Forelimb muscle (tissue), 1 donor: ENCODE measurements at places on chromosomes 12 and 14. TPM values are rescaled to one million over a fixed set of nuclear protein-coding genes. Genes with fewer than 3 reads are reported as not detected.
A peak's percentile ranks its signal among the peaks of the same experiment; 100 is the strongest.

- DNase-seq: no peak
Observed at GRCh38 chr12:32273712-32274111, 125.6 kb upstream of the FGD4 start.

GRCh38 chr12:122503147-122503751, 2.5 kb upstream of the ZCCHC8 start:
- no peak for DNase-seq

GRCh38 chr14:93073910-93074769, 41.6 kb downstream of the ITPK1 start:
- DNase-seq: no peak

- no peak for DNase-seq
Observed at GRCh38 chr14:53032838-53033390, 82.1 kb upstream of the FERMT2 start.

DNA sequence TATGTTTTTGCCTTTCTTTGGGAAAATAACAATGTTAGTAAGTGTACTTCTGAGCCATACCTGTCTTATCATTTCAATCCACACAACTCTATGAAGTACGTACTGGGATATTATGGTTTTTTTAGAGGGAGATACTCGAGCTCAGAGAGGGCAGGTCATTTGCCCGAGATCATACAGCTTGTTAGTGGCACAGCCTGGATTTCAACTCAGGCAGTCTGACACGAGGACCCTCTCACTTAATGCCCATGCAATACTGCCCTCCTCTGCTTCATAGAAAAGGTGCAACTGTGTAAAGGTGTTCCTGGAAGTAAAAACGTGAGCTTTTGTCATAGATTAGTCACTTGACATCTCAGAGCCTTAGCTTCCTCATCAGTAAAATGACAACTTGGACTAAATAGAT, 128.0 kb downstream of the NDUFA12 start:
- no peak for DNase-seq

- no peak for DNase-seq
Observed at GRCh38 chr12:93039062-93039461, 110.0 kb upstream of the EEA1 start.

GRCh38 chr14:72775923-72776554, 117.9 kb downstream of the DPF3 start:
- DNase-seq: no peak

GRCh38 chr14:105315211-105315721, 718 bp downstream of the PACS2 start:
- no peak for DNase-seq

GRCh38 chr14:58362798-58363412, 32.8 kb upstream of the TOMM20L start:
- DNase-seq: peak; percentile 6

The DGKA gene
- 15.0 TPM for polyA plus RNA-seq

The BMAL2 gene
- 1.4 TPM for polyA plus RNA-seq

The LMO3 gene
- 0.95 TPM for polyA plus RNA-seq

The GMFB gene
- polyA plus RNA-seq: 49.0 TPM
